HFFc6 (cell line): ENCODE measurements at places on chromosomes 7 and 10.

DNA sequence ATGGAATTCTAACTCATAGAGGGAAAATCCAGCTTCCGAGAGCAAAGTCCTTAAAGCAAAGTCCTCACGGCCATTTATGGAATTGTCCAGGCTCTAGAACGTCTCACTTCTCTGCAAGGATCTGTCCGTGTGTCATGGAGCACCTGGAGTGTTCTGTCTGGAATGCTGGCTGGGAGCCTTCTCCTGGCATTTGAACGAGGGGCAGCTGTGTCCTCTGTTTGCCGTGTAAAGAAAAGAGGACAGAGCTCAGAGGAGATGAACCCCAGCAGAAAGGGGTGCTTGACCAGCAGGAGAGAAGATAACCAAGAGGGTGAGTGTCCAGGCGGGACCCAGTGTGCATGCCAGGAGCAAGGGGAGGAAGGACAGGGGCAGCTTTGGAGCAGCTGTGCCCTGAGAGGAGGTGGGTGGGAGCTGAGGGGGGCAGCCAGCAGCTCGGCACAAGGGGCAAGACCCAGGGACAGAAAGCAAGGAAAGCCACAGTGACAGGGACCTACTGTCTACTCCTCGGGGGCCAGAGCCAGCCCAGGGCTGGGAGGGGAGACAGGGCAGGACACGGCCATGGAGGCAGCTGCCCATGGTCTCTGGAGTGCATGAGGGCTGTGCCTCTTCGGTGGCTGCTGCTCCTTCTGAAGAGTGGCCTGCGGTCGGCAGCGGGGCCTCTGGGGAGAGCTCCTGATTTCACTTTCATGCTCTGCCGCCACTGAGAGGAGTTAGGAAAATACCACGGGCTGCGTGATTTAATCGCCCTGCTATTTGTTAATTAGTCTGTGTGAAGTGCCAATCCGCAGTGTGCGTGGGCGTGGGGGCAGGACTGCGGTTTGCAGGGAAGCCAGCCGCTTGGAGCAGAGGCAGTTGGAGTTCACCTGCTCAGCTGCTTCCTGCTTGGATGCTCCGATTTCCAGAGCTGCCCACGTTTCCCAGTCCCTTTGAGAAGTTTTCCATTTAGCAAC lies 149.3 kb upstream of the SHH start:
- H3K27me3 ChIP-seq, result peaks cover 3% of the 10 kb centered on the region; the same call in 1 of the 2 replicates
- no peak overlapping the region for H3K4me3 ChIP-seq
- no peaks in the 10 kb centered on the region; the same call in 1 of the 2 replicates for H3K4me1 ChIP-seq
- no peak for DNase-seq
- peaks cover 4% of the 10 kb centered on the region; the same call in 1 of the 2 replicates for H3K36me3 ChIP-seq
- H3K27ac ChIP-seq, result no peak overlapping the region

DNA sequence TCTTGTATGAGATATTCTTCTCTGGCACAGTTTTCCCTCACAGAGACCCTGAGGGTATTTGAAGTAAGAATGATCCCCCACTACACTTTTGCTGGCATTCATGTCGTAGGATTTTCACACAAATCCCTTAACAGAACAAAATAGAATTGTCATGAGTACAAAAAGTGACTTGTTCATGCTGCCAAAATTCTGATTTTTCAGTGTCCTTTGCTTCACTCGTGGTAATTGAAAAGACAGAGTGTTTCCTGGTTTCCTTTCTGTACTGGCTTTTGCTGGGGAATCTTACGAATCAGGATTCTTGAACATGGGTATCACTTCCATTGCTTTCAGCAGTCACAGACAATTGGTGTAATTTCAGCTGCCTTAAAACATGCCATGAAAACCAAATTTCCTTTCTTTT lies 756.3 kb downstream of the REEP3 start:
- no peaks in the 10 kb centered on the region for H3K4me1 ChIP-seq
- H3K4me3 ChIP-seq, result no peak overlapping the region
- H3K36me3 ChIP-seq, result no peaks in the 10 kb centered on the region
- no peak overlapping the region for H3K27ac ChIP-seq

GRCh38 chr7:23472956-23473843 lies 2.9 kb upstream of the IGF2BP3 start:
- H3K36me3 ChIP-seq, result no peaks in the 10 kb centered on the region; the same call in 1 of the 2 replicates
- DNase-seq, result no peak
- peak overlapping the region; percentile 89 for H3K4me3 ChIP-seq
- H3K4me1 ChIP-seq, result peaks cover 31% of the 10 kb centered on the region

DNA sequence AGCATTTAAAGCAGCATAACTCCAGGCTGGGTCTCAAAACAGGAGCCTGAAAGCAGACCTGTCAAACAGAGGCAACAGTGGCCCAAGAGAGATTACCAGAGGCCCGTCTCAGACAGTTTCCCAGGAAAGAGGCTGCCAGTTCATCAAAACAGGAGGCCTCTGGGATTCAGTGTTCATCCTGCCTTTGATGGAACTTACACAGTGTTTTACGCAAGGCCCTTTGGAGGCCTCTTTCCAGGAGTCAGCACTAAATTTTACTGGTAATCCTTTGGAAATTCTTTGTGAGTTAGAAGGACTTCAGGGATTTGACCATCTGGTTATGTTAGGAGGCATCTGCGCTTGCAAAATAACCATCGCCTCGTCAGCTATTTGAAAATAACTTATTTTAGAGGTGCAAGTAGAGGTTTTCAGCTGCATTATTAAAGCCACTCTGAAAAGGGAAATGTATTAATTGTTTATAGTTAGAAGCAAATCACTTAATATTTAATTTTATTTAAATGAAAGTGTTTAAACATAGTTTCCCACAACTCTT lies 501.2 kb upstream of the COBL start:
- H3K4me3 ChIP-seq, result no peak overlapping the region
- H3K27ac ChIP-seq, result no peak overlapping the region
- no peaks in the 10 kb centered on the region; the same call in 1 of the 2 replicates for H3K27me3 ChIP-seq
